ENCODE measurements at places on chromosomes 12 and 14.

DNA sequence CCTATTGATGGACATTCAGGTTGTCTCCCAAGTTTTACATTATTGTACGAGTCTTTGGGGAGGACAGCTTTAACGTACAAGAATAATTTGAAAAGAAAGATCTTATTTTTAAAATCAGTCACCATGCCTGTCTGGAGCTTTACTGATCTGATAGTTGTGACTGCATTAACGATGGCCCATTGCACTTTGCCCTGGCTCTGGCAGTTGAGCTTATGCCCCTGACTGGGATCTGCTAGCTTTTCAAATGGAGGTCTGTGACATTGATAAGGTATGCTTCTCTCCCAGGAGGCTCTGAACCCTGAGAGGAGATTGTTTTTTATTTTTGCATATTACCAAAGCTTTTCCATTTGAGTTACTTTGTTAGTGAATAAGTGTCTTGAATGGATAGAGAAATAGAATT lies 17.9 kb upstream of the RAB3IP start:
- no peak for DNase-seq

- no peak for DNase-seq
These were observed 105.4 kb downstream of the APAF1 start for GRCh38 chr12:98750511-98750910.

- DNase-seq: no peak
These were observed 387.8 kb downstream of the AEBP2 start for GRCh38 chr12:19826980-19827550.

GRCh38 chr14:78359581-78359980 lies 189.4 kb downstream of the NRXN3 start:
- DNase-seq: no peak

- DNase-seq: no peak
These were observed 125.1 kb upstream of the GRIP1 start for GRCh38 chr12:66803930-66804329.

GRCh38 chr12:58174316-58174715 lies 232.9 kb downstream of the ATP23 start:
- DNase-seq: no peak

- DNase-seq: no peak
These were observed 18.1 kb upstream of the DIABLO start for GRCh38 chr12:122243965-122244364.

- no peak for DNase-seq
These were observed 6.8 kb upstream of the TWF1 start for GRCh38 chr12:43812926-43813325.

DNA sequence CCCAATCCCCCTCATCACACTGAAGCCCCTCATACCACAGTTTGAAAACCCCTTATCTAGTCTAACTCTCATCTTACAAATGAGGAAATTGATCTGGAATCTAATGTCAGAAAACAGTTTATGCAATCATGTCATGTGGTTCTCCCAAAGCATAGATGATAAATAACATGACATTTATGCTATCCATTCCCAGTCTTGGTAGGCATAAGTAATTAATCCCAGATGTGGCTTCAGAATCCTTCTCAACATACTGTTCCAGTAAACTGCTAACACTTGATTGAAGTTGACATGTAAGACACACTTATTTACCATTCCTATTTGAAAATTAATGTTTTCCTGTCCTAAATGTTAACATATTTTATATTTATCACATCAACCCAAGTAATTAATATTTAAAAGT lies 168.7 kb downstream of the GALC start:
- no peak for DNase-seq

GRCh38 chr14:90253826-90254225 lies 2.5 kb upstream of the PSMC1 start:
- DNase-seq: peak; percentile 78

DNA sequence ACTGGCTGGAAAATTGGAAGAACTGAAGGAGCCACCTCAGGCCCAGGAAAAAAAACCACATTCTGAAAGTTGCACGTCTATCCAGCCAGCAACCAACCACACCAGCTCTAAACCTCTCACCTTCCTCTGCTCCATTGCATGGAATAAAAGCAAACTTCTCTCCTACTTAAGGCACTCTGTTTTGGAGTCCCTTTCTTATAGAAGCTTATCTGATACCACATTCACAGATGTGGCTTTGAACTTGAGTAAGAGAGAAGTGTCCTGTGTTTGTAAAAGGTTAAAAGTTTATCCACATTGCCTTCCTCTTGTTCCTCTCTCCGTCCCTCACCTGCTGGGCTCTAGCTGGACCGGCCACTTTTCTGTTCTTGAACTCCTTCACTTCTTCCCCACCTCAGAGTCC lies 99.6 kb upstream of the PLXNC1 start:
- DNase-seq: no peak

DNA sequence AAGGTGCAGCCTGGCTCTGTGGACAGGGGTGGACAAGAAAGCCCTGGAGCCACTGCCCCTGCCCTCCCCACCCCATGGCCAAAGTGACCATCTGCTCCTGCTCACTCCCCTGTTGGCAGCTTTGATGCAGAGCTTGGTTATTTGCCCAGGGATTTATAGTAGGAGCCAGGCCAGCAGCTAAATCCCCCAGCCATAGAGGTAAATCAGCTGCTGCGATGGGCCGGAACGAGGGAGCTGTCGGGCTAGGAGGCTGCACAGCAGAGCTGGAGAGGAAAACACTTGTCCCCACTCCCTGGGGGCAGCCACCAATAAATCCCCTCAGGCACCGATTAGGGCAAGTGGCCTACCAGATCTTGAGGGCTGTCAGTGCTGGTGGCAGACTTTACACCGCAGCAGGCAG lies 26.0 kb downstream of the SMUG1 start:
- DNase-seq: no peak

DNA sequence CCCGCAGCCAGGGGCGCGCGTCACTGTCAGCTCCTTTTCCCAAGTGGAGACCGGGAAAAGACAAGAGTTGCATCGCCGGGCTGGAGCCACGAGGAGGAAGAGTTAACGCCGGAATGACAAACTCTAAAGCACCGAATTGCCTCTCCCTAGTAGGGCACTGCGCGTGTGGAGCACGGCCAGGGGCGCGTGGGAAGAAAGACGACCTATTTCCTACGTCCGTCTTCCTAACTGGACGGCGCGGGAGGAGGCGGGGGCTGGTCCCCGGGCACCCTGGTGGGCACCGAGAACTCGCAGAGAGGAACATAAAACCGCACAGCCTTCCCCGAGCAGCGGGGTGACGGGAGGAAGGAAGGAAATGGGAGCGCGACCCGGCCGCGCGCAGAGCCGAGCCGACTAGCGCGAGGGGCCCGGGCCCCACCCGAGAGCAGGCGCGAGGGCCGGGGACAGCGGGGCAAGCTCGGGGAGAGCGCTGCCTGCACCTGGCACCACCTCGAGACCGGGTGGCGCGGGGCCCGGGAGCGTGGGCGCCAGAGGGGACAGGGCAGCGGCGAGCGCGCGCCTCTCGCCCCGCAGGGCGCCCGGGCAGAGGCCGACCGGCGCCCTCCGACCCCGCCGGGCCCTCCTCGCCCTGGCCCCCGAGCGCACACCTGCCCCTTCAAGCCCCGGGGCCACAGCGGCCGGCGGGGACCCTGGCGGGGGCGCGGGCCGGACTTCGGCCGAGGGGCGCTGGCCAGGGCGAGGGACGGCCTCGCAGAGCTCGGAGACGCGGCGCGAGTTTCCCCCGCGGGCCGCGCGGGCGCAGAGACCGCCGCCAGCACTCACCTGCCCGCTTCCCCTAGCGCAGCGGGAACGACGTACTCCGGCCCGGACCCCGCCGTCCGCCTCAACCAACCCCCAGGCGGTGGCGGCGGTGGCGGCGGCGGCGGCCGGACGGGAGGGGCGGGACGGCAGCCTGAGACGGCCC lies at the start of gene SETD3:
Gene SETD3 (minus strand): TSS at position 954 of the 964 bp plus-strand sequence. CDS start 15,054 bp downstream, outside the sequence.
- DNase-seq: peak; percentile 84

- DNase-seq: no peak
These were observed 474.1 kb upstream of the MIS18BP1 start for GRCh38 chr14:45727133-45727532.

DNA sequence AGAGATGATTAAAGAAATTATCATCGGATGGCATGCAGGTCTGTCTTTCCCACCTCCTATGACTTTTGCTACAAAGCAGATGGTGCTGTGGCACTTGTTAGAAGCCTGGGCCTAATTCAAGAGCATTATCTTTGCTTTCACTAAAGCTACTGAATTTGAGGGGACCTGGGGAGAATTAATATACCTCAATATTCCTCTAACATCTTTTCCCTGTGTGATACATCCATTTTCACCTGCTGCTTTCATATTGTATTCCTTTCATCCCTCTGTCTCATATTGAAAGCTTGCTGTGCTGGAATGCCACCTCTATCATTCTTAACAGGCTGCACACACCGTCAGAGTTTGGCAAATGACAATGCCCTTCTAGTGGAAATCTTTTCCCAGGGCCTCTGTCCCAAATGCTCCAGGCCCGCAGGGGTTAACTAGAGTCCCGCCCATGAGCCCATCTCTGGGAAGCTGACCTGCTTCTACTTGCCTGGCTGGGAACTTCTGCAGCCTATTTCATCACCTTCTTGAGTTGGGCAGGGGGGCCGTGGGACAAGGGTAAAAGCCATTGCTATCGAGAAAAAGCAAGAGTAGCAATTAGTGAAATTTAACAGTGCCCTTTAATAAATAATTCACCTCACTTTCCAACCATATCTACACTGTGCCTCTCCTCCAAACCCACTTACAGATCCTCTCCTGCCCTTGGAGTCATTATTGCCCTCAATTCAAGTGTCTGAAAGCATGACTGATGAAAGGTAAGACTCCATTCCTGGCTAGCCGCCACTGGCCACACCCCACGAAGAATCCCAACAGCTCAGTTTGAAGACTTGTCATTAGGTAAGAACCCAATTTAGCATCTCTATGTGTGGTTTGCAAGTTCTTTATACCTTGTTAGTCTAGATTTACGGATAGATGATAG lies 126.7 kb upstream of the BTG1 start:
- no peak for DNase-seq

DNA sequence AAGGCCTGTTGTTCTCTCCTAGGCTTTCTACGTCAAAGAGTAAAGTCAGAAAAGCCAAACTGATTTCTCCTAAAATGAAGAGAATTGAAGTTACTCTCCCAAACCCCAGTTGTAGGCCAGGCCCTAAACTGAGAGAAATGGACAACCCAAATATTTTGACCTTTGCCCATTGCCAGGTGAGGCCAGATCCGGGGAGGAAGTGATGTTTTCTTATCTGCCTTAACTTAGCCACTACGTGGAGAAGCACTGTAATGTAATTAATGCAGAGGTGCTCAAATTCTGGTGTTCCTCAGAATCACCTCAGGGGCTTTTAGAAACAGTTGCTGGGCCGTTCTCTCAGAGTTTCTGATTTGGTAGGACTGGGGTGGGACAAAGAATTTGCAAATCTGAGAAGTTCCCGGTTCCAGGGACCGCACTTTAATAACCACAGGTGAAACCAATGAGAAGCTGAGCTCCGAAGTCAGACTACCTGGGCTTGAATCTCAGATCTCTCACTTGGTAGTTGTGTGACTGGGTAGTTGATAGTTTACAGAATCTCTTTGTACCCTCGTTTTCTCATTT lies 73.2 kb downstream of the ETV6 start:
- no peak for DNase-seq

GRCh38 chr12:123062681-123063486 lies 82.4 kb downstream of the ARL6IP4 start:
- peak; percentile 66 for DNase-seq

- DNase-seq: peak; percentile 75
These were observed 6.9 kb upstream of the DNM1L start for GRCh38 chr12:32671930-32672780.

- DNase-seq: no peak
These were observed 68.8 kb upstream of the GNPNAT1 start for GRCh38 chr14:52860209-52860608.

GRCh38 chr12:45468751-45469615 lies 253.1 kb downstream of the ANO6 start:
- no peak for DNase-seq

GRCh38 chr12:25469861-25470260 lies 83.2 kb downstream of the LMNTD1 start:
- DNase-seq: no peak

GRCh38 chr14:81023095-81023710 lies 67.8 kb downstream of the TSHR start:
- DNase-seq: no peak

DNA sequence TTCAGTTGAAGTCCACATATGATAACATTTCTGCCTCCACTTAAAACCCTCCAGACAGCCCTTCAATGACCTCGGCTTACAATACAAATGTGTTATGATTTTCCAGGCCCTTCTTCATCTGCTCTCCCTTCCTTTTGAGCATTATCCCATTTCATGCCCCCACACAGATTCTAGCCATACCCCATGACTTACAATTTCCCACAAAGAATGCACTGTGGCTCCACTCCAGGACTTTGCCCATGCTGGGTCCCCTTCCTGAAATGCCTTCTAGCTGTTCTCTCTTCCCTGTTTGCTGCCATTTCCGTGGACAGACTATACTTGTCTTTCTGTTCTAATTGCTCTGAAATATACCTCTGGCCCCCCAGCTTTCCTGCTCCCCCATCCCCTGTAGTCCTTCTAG lies 963.2 kb downstream of the DIO2 start:
- DNase-seq: no peak

GRCh38 chr12:52045794-52046199 lies 5.4 kb upstream of the NR4A1 start:
- DNase-seq: peak; percentile 70

GRCh38 chr12:94941440-94941862 lies 62.0 kb downstream of the NDUFA12 start:
- DNase-seq: no peak

DNA sequence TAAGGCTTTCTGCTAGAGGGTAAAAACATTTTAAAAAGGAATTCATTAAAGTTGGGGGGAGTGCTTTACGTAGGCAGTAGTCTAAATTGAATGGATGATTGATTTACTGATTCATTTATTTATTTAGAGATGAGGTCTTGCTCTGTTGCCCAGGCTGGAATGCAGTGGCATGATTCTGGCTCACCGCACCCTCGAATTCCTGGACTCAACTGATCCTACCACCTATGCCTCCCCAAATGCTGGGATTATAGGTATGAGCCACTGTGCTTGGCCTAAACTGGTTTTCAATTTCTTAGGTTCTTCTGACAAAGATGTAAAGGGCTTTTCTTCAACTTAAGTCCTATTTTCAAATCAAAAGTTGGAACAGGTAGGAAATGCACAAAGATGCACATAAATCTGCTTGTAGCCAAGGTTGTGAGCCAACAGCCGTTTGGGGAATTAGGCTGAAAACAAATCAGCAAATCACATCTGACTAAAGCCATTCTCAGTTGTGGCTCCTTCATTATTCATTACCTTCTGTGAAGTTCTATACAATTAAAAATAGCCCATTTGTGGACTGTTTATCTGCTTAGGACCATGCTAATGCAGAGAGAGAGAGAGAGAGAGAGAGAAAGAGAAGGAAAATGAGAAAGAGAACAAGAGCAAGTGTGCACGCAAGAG lies 218.0 kb downstream of the PPM1H start:
- no peak for DNase-seq

- peak; percentile 74 for DNase-seq
These were observed 526 bp downstream of the MLXIP start for GRCh38 chr12:122079033-122079531.

- DNase-seq: peak; percentile 39
These were observed 59.4 kb downstream of the TTC7B start for GRCh38 chr14:90756755-90757345.

DNA sequence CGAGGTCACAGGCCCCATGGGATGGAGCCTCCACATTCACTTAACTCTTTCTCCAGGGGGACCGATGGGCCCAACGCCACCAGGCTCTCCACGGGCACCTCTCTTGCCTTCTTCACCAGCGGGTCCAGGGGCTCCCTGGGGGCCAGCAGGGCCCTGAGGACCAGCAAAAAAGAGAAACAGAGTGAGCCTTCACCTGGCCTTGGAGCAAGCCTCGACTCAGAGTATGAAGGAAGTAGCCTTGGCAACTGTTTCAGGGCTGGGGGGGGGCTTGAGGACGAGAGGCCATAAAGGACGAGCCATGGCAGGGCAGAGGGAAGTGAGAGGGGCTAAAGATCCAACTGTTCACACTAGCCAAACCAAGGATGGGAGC lies 18.0 kb downstream of the COL2A1 start:
- no peak for DNase-seq
